ENCODE measurements at places on chromosomes 5 and 9.

DNA sequence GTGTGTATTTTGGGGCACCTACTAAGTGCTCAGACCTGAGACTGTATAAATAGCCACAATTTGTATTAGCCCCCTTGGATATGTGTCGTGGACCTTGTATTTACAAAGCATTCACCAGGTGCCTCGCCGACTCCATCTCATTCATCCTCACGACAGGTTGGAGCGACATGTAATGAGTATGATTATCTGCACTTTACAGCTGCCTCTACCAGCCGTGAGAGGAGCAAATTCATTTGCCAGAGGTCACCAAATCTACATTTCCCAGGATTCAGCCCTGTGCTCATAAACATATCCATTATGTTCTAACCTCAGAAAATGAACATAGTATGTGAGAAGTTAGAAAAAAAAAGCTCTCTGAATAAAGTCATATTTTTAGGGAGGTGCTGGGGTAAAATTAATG lies 167.4 kb downstream of the ZDHHC21 start:
- no peak for DNase-seq

DNA sequence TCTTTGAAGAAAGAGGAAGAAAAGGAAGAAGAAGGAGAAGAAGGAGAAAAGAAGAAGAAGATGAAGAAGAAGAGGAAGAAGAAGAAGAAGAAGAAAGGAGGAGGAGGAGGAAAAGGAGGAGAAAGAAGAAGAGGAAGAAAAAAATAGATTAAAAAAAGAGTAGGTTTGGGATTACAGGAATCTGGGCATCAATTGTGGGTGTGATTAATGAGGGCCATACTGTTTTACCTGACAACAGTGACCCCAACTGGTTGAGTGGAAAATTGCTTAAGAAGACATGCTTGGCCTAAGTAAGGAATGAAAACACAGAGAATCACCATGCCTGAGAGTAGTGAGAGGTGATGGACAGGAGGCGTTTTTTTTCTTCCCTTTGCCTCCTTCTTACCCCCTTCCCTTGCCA lies 114.6 kb downstream of the FAM170A start:
- DNase-seq = peak; percentile 47

DNA sequence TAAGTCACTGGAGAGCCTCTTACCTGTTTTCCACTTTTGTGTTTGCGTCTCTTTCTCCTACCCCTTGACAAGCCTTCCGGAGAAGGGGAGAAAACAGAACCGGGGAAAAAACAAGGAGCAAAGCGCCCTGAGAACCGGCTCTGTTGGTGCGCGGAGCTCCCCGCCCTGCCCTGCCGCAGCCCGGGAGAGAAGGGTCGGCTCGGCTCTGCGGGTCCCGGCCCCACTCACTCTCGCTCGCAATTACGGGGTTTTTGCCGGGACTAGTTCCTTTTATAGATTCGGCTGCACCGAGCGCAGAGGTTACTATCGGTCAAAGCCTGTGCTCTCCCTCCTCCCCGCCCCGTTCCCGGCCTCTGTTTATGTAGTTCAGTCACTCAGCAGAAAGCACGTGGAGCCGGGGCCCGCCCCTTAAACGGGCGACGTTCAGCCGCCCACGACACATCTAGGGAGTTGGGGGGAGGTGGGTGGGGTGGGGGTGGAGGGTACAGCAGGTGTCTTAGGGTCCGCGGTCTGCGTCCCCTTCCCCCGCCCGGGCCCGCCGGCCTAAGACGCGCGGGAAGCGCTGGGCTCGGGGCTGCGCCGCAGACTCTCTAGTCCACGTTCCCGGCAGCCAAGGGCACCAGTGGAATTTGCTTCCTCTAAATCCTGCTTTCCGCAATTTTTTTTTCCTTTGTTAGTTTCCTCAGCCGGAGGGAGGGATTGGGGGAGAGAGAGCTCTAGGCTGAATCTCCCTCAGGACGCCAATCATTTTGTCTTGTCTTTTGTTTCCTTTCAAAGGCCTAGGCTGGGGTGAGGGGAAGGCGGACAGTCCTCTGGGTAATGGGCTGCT lies at the start of gene ABCA1:
Gene ABCA1, minus strand, starts transcription at position 244 of the 829 bp plus-strand sequence. CDS start 24,476 bp downstream, outside the sequence.
- DNase-seq = peak; percentile 86

GRCh38 chr5:141618030-141618803 lies 583 bp downstream of the DIAPH1 start:
- no peak for DNase-seq

DNA sequence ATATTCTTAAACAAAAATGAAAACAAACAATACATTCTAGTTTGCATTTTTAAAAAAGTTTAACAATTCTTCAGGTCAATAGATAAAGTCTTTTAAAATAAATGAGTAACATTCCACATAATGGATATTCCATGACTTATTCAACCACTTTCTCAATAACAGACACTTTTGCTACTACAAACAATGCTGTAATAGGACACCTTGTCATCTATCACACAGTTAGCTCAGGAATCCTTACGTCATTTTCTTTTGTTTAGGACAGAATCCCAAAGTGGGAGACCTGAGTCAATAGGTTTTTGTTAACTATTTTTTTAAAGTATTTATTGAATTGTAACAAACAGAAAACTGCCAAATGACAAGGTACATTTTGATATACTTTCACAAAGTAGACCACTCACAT lies 72.5 kb downstream of the CEP120 start:
- DNase-seq = no peak

DNA sequence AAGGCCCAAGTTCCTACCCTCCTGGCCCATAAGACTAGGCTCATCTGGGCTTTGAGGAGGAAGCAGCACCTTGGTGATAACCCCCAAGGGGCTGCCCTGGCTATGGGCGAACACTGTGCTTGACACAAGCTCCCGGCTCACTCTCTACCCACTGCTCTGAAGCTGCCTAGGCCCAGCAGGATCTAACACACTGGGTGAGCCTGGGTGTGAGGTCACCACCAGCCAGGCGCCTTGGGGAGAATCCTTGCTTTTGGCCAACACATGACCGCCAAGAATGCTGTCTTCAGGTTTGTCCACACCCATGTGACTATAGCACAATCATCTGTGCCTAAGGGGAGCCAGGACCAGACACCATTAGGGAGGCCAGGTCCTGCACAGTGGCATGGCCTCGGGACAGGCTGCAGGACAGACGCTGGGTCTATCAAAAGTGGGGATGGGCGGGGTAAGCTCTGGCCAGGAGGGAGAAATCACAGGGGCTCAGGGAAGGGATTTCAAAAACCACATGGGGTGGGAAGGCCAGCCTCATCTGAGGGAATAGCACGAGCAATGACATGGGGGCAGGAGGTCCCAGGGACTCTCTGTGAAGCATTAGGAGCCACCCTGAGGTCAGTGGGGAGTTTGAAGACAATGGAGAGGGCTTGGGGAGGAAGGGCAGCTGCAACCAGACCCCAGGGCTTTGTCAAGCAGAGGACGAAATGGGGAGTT lies 29.6 kb downstream of the BICD2 start:
- no peak for DNase-seq

DNA sequence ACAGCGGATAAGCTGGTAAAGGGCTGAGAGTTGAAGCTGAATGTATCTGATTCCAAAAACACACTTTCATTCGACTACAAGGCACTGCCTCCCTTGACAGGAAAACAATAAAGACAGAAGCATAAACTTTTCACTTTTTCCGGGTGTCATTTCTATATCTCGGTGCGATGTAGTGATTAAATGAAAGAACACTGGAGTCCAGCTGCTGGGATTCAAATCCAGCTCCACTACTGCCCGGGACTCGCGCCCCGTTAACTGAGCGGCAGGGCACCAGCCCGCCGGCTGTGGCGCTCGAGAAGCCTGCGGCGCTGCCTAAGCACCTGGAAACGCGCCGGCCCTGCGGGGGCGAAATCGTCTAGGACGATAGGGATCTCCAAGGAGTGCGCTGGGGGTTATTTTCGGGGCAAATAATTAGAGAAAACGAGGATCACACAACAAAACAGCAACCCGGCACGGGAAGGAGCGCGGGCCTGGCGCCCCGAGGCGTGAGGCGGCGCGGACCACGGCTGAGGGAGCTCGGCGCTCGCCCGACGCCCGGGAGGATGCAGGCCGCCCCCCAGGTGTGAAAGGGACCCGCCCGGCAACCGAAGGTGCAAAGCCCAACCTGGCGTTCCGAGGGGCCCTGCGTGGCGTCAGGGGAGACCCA lies 837 bp downstream of the UIMC1 start:
- peak; percentile 50 for DNase-seq

Data from midbrain (tissue), 1 donor.